Suppressor macrophage (primary cell): ENCODE measurements at places on chromosomes 11 and 22.

DNA sequence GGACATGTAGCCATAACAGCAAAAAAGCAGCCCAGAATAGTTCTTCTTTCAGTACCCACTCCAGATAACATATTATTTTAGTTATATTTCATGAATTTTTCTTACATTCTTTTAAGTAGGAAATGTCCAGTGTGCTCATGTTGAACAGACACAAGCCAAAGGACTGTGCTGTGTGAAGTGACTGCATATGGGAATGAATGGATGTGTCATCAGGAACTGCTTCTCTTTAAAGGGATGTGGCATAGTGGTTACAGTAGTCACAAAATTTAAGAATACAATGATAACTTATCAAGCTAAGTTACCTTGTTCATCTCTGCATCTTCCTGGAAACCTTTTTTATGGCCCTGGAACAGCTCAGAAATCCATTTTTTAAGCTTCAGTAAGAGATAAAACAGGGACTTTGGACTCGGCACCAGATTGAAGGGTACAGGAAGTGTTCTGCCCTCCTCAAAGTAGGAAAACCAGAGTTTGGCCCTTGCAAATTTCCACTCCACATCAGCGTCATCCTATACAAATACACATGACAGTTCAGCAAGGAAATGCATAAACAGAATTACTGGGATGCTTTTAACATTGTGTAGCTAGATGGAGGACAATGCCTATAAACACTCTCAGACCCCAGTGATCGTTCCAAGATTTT, 112.8 kb downstream of the TRPC6 start:
- no peak for DNase-seq

GRCh38 chr11:96085319-96085930, 161.5 kb upstream of the MTMR2 start:
- DNase-seq: no peak

DNA sequence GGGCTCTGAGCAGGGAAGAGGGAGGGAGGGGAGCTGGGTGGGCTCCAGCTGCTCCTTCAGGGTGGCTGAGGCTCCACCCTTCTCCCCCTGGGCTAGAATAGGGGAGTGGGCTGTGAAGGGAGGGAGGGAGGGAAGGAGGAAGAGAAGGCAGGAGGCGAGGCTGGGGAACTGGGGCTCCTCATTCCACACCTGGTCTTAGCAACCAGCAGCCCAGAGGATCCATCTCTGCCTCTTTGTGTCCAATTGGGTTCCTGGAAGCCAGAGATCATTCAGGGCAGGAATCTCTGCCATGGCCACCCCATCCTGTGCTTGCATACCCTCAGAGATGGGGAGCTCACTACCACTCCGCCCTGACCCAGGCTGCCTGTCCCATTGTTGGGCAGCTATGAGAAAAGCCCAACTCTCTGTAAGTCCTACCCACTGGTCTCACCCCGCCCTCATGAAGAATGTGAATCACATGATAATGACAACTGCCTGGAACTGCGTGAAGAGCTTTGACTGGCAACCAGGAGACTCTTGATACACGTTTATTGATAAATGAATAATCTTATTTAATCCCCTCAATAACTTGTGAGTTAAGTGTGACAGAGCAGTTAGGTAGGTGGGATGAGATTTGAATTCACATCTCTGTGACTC, 7.9 kb downstream of the NCF4 start:
- DNase-seq: no peak

GRCh38 chr22:20066617-20067383, 13.2 kb upstream of the DGCR8 start:
- DNase-seq: no peak

- DNase-seq: no peak
Observed at GRCh38 chr11:20489948-20490347, 102.4 kb downstream of the PRMT3 start.

DNA sequence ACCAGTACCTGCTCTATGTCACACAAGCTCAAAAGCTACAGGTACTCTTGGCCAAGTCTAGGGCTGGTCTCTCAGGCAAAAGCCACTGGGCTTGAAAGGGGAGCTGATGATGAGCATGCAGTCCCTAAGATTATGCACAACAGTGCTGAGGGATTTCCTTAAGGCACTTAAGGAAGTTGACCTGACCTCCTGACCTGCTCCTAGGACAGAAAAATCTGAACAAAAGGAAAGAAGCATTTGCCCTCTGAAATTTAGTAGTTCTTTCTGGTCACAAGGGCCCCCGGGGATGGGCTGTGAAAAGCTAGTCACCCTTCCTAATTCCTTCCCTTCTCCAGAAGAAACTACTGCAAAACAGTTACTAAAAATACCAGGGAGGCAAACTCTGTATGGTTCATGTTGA, 83.6 kb upstream of the PHOX2A start:
- DNase-seq: peak; percentile 68

GRCh38 chr22:23509571-23510302, 70.4 kb downstream of the IGLL1 start:
- DNase-seq: no peak

- no peak for DNase-seq
Observed at GRCh38 chr11:22670830-22671229, 4.4 kb downstream of the GAS2 start.

DNA sequence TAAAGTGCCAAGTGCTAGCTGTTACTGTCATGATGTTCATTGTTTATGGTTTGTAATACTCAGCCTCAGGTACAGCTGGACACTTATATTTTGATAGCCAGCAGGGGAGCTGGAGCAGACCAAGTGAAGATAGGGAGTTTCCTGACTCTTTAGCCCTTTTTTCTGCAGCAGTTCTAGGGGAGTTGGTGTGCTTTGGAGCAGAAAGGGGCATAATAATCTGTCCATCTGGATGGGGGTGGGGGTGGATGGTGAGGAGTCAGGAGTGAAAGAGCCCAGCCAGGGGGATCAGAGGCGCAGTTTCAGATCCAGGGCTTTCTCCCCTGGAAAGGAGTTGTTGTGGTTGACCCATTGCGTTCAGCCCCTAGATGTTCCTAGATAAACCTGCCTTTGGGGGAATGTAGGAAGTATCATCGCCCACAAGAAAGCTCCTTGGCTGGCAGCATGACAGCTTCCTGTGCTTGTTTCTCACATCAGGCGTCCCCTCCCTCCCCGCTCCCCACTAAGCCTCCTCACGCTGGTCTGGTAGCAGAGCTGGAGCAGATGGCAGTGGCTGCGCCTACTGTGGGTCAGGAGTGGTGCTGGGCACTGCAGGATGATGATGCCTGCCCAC, 41.9 kb downstream of the MED15 start:
- DNase-seq: peak; percentile 58

- DNase-seq: peak; percentile 89
Observed at GRCh38 chr22:46528121-46528610, 9.3 kb downstream of the CELSR1 start.

GRCh38 chr11:126502159-126502558, 146.7 kb downstream of the ST3GAL4 start:
- DNase-seq: no peak

DNA sequence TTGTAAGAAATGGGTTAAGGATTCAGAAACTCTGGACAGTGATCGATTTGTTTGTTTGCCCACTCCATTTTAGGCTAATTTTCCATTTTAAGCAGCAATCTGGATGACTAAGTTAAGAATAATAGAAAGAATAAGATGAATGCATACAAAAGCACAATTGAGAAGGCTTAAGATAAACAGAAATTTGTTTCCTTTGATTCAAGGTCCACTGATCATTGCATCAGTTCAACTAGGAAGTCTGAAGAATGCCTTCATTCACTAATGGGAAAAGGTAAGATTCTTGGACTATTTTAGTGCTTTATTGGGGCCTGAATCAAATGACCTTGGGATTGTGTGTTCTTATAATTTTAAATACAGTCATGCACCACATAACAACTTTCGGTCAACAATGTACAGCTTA, 140.8 kb downstream of the CADM1 start:
- DNase-seq: no peak

DNA sequence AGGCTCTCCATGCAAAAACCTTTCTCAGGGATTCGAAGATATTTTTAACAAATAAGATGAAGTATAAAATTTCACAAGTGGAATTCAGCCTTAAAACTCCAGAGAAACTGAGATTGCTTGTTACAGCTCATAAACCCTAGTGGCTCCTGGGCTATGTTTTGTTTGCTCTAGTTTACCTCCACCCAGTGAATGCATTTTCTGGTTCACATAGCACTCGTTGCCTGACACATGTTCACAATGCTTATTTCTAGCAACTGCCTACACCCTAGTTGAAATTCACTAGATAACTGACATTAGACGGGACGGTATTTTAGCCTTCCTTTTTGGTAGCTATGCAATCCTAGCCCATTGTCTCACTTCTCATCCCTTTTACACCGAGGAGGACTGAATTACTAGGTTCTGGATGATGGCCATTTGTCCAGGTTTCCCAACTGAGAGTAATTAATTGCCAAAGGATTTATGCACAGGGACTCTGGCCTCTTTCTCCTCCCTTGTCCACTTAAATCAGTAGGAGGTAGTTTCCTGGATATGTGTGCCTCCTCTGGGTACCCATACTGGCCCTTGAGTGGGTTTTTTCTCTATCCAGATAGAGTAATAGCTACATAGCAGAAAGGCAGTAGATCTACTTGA, 951.6 kb downstream of the DLG2 start:
- DNase-seq: no peak

- DNase-seq: no peak
Observed at GRCh38 chr11:21174781-21175180, 505.4 kb downstream of the NELL1 start.

DNA sequence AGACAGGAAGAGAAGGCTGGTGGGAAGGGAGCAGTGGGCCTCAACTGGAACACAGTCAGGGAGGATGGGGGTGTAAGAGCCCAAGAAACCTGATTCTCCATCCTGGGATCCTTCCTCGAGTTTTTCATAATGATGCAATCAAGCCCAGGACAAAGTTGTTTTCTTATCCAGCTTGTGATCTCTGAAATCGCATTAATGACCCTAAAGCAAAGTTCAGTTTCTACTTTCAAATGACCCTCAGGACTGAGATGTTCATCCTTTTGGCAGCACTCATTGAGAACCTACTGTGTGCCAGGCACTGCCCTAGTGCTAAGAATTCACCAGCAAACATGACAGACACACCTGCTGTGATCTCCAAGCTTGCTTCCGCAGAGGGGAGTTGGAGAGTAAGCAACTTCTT, 45.3 kb downstream of the ISX start:
- DNase-seq: no peak

DNA sequence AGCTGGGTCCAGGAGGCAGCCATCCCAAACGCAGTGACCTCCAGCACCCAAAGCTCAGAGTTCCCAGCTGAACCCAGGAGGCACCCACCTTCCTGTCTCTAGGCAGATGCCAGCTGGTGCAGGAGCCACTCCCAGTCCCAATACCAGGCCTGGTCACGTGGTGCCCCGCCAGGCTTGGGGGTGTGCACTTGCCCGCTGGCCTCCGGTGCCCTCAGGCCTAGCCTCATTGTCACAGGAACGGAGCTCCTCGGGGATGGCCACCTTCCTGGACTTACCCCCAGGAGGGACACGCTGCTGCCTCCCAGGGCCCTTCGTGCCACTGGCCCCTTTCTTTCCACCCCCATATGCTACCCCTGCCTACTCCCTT, 4.6 kb downstream of the BID start:
- DNase-seq: peak; percentile 17

DNA sequence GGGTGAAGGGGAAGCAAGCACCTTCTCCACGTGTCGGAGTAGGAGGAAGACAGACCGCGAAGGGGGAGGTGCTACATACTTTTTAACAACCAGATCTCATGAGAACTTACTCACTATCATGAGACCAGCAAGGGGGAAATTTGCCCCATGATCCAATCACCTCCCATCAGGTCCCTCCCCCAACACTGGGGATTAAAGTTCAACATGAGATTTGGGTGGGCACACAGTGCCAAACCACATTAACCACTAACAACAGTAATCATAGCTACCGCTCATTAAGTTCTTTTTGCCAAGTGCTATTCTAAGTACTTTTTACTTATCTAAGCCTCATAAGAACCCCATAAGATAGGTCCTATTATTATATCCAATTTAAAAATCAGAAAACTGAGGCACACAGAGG, 450.5 kb upstream of the DDI1 start:
- DNase-seq: no peak

GRCh38 chr11:105109855-105110687, 29.5 kb downstream of the CARD18 start:
- peak; percentile 33 for DNase-seq
